ENCODE measurements at places on chromosomes 13 and 19. TPM values are rescaled to one million over a fixed set of nuclear protein-coding genes. Genes with fewer than 3 reads are reported as not detected.

SERPINE3 gene
- 0.95 TPM for polyA plus RNA-seq

DNA sequence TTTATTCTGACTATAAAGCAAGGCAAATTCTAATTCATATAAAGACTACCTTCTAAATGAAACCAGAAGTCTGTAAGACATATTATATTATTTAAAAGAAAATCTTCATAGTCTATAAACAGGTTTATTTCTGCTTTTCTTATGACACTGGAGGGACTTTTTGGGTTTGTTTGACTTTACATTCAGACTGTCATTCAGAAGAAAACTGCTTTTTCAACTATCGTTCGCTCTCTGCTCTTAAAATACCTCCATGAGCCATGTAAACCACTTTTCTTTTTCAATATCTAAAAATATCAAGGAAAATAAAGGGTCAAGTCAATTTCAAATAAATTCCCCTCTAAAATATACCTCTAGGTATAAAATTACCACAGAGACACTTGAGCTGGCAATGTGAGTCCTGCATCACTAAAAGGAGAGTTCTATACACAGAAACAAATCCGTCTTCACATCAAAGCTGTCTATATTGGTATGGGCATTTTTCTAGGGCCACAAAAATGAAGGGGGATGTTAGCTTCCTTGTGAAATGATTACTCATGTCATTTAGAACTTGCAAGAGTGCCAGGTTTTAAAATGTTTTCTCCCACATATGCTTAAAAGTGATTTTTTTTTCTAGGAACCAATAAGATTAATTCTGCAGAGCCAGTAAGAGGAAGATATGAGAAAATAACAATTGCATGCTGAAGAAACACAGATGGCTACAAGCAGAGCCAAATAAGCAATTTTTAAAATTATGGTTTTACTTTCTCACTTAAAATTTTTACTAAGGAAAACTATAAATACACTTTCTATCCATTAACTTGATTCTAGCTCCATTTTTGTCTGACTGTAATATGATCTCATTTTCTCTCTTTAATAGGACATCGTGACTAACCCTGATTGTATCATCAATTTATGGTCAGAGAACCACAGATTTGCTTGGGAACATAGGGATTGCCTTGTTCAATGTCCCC is 181.8 kb downstream of the TBC1D4 start:
- DNase-seq: no peak

DNA sequence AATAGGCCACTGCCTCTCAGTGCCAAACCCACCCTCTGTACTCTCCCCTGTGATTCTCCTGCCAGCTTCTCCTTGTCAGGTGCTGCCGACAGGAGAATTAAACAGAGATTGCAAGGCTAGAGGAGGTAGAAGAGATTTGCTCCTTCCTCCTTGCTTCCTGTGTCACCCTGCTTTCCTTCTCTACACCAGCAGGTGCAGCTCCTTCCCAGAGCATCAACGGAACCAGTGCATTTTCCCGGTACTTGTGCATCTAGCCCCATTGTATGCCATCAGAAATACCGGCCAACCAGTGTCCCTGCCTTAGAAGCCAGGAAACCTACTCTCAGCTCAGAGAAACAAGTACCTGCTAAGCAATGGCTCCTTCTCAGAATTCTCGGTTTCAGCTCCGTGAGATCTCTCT is 253.2 kb downstream of the SUCLA2 start:
- DNase-seq: no peak

IGFL4 gene
- polyA plus RNA-seq: 0.58 TPM
